ENCODE measurements at places on chromosomes 11 and 22.

DNA sequence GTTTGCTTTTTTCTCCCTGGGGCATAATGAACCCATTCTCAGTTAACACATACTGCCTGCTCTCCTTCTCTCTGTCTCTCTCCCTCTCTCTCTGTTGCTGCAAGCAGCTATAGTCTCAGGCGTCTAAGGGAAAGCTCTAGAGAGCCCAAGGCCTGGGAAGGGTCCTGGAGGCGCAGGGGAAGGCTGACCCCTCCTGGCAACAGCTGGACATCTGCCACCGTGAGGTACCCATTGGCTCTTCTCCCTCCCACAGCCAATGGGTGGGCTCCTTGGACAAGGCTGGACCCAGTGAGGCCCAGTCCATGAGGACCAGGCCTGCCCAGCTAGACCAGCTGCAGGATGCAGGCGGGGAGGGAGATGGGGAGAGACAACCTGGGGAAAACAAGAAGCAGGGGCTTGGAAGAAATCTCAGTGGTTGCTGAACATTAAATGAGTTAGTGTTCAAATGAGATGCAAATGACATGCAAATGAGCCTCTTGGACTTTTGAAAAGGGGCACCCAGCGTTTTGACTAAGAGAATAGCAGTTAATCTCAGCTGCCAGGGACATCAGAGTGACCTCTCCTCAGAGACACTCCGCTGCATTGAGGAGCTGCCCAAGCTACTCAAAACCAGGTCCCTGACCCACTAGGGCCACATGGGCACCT is 349.7 kb downstream of the BUD13 start:
- no peak for DNase-seq

- DNase-seq, result no peak
Measured at GRCh38 chr11:120811731-120812130, 212.2 kb upstream of the TBCEL start.

- no peak for DNase-seq
Measured at GRCh38 chr22:37167176-37167980, 17.7 kb upstream of the IL2RB start.

DNA sequence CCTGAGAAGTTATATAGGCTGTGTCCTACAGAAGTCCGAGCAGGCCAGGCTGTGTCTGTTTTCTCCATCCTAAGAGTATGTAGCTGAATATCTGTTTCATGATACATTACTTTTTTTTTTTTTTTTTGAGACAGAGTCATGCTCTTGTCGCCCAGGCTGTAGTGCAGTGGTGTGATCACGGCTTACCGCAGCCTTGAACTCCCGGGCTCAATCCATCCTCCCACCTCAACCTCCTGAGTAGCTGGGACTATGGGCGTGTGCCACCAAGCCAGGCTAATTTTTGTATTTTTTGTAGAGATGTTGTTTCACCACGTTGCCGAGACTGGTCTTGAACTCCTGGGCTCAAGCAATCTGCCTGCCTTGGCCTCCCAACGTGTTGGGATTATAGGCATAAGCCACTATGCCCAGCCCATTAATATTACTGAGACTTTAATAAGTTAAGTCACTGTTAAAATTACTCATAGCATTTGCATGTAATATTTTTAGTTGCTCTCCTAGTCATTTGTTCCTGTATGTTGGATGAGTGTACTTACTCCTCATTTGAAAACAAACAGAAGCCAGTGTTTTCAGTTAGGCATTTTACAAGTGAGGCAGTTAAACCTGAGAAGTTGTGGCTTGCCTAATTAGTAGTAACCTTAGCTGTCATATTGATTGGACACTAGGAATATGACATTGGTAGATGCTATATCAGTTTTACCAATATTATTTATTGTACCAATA is 26.1 kb downstream of the DRG1 start:
- no peak for DNase-seq

DNA sequence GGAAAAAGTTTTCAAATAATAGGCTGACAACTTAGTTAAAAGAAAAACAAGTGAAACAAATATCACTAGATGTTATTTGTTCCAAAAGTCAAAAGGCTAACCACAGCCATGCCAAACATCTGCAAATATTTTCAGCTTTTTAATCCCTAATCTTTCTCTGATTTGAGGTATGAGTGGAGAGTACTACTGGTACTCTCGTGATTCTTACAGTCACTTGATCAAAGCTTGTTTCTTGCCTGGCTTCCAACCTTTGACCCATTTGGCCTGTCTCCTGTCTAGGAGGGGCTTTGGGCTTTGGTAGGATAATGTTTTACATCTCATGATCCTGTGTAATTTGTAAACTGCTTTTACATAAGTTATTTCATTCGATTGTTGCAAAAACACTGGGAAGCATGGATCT is 301.8 kb upstream of the SORL1-AS1 start:
- no peak for DNase-seq

GRCh38 chr11:94794287-94795168 is 26.4 kb downstream of the AMOTL1 start:
- DNase-seq, result no peak

GRCh38 chr11:19821412-19821875 is 108.8 kb downstream of the NAV2 start:
- no peak for DNase-seq

- DNase-seq, result no peak
Measured at GRCh38 chr11:7967826-7968225, 2.6 kb upstream of the NLRP10 start.

DNA sequence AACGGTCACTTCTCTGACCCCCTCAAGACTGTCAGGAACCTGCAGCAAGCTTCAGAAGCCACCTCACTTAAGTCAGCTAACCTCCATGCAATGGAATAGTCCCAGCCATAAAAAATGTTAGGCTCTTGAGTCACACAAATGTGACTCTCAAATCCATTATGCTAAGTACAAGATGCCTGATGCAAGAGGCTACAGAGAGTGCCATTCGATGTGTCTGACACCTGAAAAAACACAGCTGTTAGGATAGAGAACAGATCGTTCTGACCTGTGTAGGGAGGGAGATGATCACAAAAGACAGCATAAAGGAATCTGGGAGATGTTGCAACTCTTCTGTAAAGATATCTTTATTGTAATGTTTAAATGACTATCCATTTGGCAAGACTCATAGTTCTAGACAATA is 712.4 kb downstream of the TBC1D22A start:
- DNase-seq, result no peak

GRCh38 chr11:48087974-48088681 is 107.8 kb downstream of the PTPRJ start:
- no peak for DNase-seq

DNA sequence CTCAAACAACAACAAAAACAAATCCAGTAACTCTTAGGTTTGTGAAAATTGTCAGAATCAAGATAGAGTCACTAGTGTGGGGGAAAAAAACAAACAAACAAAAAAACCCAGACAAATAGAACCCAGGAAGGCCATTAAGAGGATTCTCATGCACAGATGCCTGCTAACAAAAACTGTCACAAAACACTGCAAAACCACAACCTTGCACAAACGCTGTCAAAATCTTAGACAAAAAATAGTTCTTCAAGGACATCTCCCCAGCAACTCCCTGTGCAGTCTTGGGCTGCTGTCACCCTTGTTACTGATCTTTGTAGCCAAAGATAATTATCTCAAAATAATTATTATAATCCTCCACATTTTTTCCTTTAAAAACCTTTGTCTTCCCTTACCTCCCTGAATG is 4.6 kb upstream of the ZBED5 start:
- DNase-seq, result no peak

DNA sequence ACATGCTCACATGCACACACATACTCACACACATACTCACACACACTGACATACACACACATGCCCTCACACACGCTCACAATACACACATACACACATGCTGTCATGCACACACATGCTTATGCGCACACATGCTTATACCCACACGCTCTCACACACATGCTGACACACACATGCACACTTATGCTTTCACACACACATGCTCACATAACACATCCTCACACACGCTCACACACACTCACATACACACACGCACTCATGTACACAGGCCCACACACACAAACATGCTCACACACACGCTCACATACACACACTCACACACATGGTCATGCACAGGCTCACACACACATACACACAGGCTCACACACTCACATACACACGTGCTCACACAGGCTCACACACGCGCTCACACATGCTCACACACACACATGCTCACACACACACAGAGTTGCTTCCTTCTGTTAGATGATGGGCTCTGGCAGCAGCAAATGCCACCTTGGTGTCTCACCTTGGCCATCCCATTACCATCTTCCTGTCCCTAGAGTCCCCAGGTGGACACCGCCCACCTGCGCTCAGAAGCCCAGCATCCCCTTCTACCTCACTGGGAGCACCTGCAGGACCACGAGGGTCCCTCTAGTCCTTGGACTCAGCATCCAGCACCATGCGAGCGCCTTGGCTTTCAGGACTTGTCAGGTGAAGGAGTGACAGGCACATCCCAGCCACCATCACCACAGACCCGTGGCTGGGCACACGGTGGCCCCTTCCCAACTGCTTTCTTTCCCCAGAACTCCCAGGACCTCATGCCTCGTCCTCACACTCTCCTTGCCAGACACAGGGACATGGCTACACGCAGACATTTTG is 44.9 kb upstream of the CCND1 start:
- DNase-seq, result no peak

- no peak for DNase-seq
Measured at GRCh38 chr11:112871909-112872500, 89.2 kb upstream of the NCAM1 start.

- no peak for DNase-seq
Measured at GRCh38 chr11:102991776-102992175, 36.2 kb upstream of the MMP13 start.

GRCh38 chr22:30167734-30168133 is 78.8 kb downstream of the LIF start:
- DNase-seq, result no peak

DNA sequence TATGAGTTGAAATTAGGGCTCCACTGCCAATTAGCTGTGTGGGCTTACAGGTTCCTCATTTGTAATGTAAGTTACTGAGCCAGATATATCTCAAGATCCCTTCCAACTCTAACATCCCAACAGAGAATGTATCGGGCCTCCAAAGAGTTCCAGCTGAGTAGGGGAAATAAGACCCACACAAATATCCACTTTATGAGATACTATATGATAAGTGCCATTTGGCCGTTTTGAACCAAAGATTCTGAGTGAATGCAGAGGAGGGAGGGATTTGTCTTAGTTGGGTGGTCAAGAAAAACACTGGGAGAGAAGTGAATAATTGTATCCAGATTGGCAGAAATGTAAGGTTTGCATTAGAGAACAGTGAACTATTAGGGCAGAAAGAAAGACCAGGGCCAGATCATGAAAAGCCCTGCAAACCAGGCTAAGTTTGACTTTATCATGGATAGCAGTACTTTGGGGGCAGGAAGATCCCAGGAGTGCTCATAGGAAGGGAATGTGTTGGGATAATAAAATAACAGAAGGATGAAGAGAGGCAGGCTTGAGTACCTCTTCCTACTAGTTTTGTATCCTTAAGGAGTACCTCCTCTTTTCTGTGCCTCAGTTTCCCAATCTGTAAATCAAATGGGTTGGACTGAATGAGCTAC is 63.9 kb downstream of the RPL27A start:
- no peak for DNase-seq

DNA sequence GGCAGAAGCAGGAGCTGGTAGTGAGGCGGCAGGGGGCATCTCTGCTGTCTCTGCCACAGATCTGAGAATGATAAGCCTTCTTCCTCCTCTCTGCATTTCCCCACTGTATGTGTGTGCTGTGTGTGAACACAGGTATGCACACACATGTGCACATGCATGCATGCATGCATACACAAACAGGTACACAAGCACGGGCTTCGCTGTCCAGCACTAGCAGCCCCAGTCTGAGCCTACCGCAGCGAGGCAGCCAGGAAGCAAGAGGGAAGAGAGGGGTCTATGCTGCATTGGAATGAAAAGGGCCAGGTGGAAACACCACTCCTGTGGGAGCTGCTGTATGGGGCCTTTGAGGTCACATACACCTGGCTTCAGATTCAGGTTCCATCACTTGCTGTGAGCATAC is 62.4 kb downstream of the TMPRSS5 start:
- DNase-seq, result no peak

DNA sequence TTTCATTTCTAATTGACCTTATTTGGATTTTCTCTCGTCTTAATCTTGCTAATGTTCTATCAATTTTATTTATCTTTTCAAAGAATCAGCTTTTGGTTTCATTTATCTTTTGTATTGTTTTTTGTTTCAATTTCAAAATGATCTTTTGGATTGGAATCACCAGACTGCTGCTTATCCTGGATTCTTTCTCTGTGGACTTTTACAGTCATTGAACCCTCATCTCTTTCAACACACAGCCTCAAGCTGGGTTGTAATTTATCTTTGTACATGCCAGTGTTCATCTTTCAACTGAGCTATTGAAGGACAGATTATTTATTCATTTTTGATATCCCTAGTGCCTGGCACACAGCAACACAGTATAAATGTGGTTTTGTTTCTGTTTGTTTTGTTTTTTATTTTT is 195.9 kb downstream of the ARHGAP42 start:
- no peak for DNase-seq

GRCh38 chr11:16815047-16815767 is 76.8 kb downstream of the C11orf58 start:
- no peak for DNase-seq

- DNase-seq, result no peak
Measured at GRCh38 chr11:118868659-118869058, 15.0 kb upstream of the CXCR5 start.

- DNase-seq, result no peak
Measured at GRCh38 chr11:41115066-41115465, 344.4 kb downstream of the LRRC4C start.

- DNase-seq, result no peak
Measured at GRCh38 chr11:20197881-20198280, 37.6 kb upstream of the DBX1 start.

- DNase-seq, result peak; percentile 76
Measured at GRCh38 chr11:35138943-35139721, at the start of gene CD44. TSS of gene CD44 (plus strand) at chr11:35139171. CDS start at chr11:35139304, 133 bp downstream.

- no peak for DNase-seq
Measured at GRCh38 chr22:27499121-27499520, 302.4 kb downstream of the MN1 start.

DNA sequence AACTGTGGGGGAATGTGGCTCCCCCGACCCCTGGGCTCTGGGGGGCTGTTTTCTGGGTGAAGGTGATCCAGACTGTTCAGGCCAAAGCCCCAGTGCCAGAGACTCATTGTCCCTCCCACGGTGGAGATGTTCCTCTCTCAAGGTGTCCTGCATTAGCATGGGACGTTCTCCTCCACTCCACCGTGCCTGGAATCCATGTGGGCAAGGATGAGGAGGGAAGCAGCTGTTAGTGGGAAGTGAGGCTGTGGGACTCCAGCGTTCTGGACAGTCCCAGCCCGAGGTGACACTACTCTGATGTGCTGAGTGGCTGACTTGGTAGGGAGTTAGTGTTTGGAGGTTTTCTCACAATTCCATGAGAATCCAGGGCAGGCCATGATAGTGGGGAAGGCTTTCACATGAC is 31.4 kb upstream of the CLDN5 start:
- DNase-seq, result no peak

GRCh38 chr11:114314096-114314495 is 17.9 kb downstream of the NNMT start:
- DNase-seq, result no peak

GRCh38 chr11:59698506-59698905 is 15.1 kb downstream of the OR10V1 start:
- no peak for DNase-seq

GRCh38 chr11:108927791-108928545 is 263.1 kb downstream of the DDX10 start:
- DNase-seq, result no peak

Measured in activated T-cell treated with anti-CD3 and anti-CD28 coated beads, Interleukin-2, amount 50 U/mL, for 48 hours (primary cell).